Globus pallidus (tissue), 1 donor: ENCODE measurements at places on chromosomes 3 and 15.

GRCh38 chr15:67859331-67859946 lies 19.6 kb upstream of the RNU6-1 start:
- no peak for DNase-seq

DNA sequence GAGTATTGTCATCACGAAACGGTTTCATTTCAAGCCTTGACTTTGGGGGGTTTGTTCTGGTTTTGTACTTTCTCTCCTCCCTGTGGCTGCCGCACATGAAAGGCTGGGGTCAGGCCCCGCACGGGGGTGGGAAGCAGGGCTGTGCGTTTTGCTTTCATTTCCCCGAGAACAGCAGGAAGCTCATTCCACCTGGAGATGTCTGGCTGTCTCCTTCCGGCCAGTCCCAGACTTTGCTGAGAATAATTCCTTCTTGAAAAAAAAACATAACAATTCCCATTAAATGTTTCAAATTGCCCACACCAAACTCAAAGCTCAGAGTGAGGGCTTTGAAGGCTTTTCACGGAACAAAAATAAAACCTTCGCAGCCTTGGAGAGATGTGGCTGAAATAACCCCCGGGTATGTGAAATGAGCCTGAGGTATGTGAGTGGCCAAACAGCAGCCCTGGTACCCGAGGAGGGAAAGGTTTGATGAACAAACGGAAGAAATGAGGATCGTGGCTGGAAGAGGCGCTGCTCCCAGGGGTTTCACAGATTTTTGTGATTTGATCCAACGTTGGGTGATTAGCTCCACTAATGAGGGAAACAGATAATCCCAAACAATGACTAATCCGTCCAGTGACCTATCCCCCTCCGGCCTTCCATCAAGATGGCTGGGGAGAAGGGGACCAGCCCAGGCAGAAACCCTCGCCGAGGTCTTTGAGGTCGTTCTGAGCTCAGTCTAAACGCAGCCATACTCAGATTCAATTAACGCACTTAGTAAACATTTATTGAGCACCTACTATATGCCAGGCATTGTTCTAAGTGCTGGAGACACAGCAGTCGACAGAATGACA lies 126.9 kb upstream of the MEF2A start:
- no peak for DNase-seq

- DNase-seq, result no peak
These were observed 351.8 kb downstream of the ZIC1 start for GRCh38 chr3:147760941-147761340.

GRCh38 chr15:30925686-30926085 lies 22.0 kb downstream of the FAN1 start:
- no peak for DNase-seq

GRCh38 chr3:71786551-71786950 lies 1.6 kb upstream of the PROK2 start:
- no peak for DNase-seq

DNA sequence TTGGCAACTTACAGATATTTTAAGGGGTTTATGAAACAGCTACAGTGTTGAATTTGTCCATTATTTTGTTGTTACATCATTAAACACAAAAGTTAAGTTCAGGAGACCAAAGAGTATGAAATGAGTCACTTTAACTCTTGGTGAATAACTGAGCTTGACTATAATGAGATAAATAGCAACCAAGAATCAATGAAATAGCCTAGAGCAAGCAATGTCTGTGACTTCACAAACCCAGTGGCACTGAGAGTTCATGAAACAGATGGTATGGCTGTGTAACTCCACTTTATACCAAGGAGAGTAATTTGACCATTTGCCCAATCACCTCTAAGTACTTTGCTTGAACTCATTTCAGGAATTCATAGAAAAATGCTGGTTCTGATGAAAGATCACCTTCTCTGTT lies 169.6 kb upstream of the GADL1 start:
- DNase-seq, result no peak

DNA sequence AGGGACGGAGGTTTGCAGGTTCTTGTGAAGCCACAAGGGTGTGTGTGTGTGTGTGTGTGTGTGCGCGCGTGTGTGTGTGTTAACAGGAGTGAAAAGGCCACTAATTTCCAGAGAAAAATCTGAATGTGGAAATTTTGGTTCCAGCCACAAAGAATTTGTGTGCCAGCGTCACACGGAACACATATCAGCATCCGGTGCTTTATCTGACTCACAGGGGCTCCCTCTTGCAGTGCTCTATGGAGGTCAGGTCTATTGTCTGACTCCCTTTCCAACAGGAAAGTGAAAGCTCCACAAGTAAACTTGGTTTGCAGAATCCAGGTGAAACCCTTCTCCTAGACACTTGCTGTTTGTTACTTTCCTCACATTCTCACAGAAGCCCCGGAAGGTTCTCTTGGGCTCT lies 6.2 kb downstream of the CLDN11 start:
- no peak for DNase-seq
